Stimulated activated CD4-positive, alpha-beta T cell treated with anti-CD3 and anti-CD28 coated beads, Interleukin-12 subunit alpha, Interleukin-12 subunit beta, amount 100 ng/mL, for 48 hours (primary cell): ENCODE measurements at places on chromosomes 3 and 15.
A peak's percentile ranks its signal among the peaks of the same experiment; 100 is the strongest.

DNA sequence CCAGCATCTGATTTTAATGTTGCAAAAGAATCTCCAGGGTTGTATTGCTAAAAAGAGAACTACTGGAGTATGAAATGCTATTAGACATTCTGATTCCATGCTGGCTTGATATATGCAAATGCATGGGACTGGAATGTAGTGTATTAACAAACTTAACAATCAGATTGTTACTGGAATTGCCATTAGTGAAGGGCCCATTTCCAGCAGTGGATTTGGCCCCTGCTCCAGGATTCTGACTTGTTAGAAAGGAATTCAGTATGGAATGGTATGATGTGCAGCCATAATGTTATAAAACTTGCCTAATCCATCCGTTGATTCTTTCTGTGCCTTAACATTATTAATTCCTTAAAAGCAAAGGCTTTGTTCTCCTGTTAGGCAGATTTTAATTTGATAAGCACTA lies 7.9 kb downstream of the ARRDC4 start:
- no peak for DNase-seq

- no peak for DNase-seq
Observed at GRCh38 chr3:195698647-195699387, 22.0 kb upstream of the MUC20 start.

- DNase-seq, result no peak
Observed at GRCh38 chr3:155179437-155179827, 99.3 kb downstream of the MME start.

- DNase-seq, result no peak
Observed at GRCh38 chr3:171971919-171972514, 67.4 kb upstream of the FNDC3B start.

DNA sequence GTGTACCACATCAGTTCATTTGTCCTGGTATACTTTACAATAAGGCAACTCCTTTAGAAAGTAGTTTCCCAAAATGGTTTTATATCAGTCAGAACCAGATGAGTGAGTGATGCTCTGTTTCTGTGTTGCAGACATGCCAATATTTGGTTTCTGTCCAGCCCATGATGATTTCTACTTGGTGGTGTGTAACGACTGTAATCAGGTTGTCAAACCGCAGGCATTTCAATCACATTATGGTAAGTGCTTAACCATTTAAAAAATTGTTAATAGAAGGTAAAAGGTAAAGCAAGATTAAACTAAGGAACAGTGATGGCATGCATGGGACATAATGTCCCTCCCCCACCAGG lies 40.0 kb upstream of the SCAANT1 start:
- DNase-seq, result no peak

DNA sequence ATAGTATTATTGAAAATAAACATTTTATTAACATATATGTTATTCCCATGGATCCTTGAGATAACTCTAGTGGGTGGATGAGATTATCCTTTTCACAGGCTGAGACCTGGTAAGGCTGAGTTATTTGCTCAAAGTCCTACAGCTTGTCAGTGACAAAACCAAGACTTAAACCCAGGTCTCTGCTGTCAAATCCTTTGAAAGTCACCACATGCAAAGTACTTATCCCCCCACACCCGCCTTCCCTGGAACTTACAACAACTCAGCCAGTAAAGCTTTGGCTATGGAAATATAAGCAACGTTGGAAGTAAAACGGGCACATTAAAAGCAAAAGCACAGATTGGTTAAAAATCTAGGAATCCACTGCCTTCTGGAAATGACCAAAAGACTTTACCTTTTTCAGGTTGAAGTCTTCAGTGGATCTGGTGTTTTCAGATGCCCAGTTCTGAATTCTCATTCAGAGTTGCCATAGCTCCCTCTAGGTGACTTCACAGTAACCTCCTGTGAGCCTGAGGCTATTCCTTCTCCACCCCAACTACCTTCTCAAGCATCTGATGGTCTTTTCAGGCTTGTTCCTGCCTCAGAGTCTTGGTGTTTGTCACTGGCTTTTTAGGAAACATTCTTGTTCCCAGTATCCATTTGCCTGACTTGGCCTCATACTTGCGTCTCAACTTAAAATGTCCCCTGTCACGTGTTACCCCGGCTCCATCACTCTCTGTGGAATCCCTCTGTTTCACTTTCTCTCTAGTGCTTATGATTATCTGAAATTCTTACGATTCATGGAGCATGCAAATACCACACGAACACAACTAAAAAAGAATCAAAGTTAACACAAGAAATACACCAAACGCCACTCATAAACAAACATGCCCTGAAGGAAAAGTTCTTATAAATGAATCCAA lies 131.2 kb downstream of the MAGI1 start:
- DNase-seq, result no peak

- no peak for DNase-seq
Observed at GRCh38 chr15:94360251-94360685, 128.9 kb downstream of the MCTP2 start.

DNA sequence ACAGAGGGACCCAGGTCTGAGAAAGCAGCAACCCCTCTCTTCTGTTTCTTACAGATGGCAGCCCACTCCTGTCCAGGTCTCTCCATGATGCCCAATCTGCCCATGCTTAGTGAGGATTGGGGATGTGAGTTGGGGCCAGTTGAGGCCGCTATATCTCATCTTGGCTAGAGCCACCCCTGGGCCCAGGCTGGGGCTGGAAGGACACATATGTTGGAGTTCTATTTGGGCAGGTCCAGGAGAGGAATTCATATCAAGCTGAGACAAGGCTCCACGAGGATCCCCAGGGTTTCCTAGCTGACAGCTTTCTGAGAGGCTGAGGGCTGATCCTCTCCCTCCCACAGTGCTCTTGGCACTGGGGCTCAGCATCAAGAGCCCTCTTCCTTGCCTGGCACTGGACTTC lies 11.4 kb downstream of the TGM5 start:
- no peak for DNase-seq

- DNase-seq, result no peak
Observed at GRCh38 chr3:114127517-114127916, 51.3 kb downstream of the DRD3 start.

- DNase-seq, result no peak
Observed at GRCh38 chr3:172938788-172939187, 188.3 kb downstream of the ECT2 start.

GRCh38 chr3:157107037-157107436 lies 52.9 kb downstream of the CCNL1 start:
- no peak for DNase-seq

- DNase-seq, result no peak
Observed at GRCh38 chr3:123026565-123027291, 835 bp downstream of the SEMA5B start.

- DNase-seq, result no peak
Observed at GRCh38 chr3:184448321-184449160, 68.7 kb downstream of the CHRD start.

DNA sequence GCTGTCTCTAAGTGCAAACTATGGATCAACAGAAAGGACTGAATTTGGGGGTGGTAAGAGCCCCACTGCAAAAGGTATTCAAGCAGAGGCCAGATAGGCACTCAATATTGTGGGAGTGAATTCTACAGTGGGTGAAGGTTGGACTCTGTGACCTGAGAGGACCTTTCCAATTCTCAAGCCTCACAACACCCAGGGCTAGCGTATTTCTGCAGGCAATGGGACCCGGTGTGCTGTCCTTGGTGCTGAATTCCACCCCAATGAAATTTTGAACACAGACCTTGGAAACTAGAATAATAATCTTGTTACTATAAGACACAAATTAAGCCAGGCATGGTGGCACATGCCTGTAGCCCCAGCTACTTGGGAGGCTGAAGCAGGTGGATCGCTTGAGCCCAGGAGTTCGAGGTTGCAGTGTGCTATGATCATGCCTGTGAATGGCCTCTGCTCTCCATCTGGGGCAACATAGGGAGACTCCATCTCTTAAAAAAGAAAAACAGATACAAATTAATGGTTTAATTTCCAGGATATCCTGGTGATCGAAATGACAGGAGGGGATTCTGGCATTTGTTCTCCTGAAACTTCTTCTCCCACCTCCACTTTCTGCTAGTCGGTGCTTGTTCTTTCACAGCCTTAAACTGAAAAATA lies 135.4 kb downstream of the RAB11A start:
- DNase-seq, result peak; percentile 11

GRCh38 chr3:129586746-129587430 lies 19.6 kb downstream of the PLXND1 start:
- no peak for DNase-seq

GRCh38 chr3:194395212-194395611 lies 3.9 kb downstream of the GP5 start:
- no peak for DNase-seq

- DNase-seq, result no peak
Observed at GRCh38 chr3:100630664-100631063, 21.3 kb downstream of the ADGRG7 start.

GRCh38 chr3:182636646-182637045 lies 156.7 kb upstream of the ATP11B start:
- no peak for DNase-seq

- no peak for DNase-seq
Observed at GRCh38 chr3:45464336-45465170, 76.2 kb downstream of the LARS2 start.

DNA sequence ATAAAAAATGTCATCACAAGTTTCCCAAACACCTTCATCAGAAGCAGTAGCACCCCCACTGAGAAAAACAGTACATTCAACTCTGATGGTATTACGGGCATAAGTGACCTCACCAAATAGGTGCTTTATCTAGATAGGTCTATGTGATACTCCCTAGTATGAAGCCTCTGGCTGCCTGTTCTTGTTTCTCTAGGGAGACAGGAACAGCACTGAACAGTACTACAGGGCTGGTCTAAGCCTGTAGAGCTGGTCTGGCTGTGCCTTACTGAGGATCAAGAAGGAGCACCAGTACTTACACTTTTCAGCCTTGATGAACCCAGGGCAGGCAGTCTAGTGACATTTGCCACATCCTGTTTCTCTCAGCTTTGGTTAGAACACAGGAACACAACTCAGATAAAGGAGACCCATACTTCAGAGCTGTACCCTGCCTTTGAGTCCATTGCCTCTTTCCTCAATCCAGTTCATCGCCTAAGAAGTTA lies 35.9 kb downstream of the OXNAD1 start:
- DNase-seq, result no peak

GRCh38 chr3:13708301-13708700 lies 159.4 kb downstream of the FBLN2 start:
- DNase-seq, result no peak

- DNase-seq, result no peak
Observed at GRCh38 chr3:76132154-76132470, 346.8 kb upstream of the ZNF717 start.

GRCh38 chr3:58664611-58665010 lies 2.0 kb downstream of the FAM3D start:
- DNase-seq, result no peak

GRCh38 chr3:187777331-187777941 lies 32.2 kb upstream of the BCL6 start:
- DNase-seq, result no peak

DNA sequence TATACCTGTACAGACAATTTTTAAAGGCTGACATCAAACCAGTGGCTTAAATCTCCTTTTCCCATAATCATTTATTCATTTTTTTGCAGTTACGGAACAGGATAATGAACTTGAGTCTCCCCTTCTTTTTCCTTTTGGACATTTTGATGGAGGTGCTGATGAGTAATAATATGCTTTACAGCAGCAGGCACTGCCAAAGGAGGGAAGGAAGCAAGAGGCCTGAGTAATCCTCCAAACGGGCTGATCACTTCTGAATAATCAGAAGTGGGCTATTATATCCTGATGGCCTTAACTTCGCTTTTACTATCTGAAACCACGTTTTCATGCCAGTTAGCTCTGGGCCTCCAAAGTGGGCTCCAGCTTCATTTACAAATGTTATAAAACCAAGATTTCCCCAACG lies 527.2 kb downstream of the FOXP1 start:
- DNase-seq, result no peak

- no peak for DNase-seq
Observed at GRCh38 chr3:132159145-132159544, 124.3 kb upstream of the CPNE4 start.

DNA sequence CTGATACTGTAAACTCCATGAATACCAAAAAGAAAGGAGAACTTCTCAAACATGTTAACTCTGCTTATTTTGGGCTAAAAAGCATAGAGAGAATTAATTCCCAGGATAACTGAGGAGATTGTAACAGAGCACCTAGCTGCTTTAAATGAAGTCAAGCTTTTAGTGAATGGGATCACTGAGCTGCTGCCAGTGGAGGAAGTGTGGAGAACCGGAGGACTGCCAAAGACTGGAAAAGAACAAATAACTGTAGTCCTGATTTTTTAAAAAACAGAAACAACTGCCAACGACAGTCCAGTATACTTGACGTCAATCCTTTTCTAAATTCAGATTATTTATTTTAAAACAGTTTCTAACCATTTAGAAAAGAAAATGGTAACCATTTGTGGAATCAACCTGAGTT lies 3.3 kb downstream of the C3orf70 start:
- DNase-seq, result no peak

DNA sequence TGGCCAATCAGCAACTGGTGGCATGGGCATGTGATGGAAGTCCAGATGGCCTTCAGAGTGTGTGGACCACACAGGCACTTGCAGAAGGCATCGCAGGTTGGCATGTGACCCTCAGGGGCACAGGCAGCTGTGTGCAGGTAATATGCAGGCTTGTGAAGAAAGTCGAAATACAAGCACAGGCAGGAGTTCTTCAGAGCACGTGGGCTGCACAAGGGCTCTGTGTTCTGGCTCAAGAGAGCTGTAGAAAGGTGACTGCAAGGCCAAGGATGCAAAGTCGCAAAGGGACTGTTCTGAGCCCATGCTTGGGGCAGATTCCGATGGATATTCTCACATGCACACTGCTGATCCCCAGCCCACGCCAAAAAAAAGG lies 8.3 kb downstream of the LRRC2 start:
- DNase-seq, result no peak

GRCh38 chr15:85443046-85443445 lies 62.6 kb downstream of the AKAP13 start:
- no peak for DNase-seq

- no peak for DNase-seq
Observed at GRCh38 chr3:44966795-44967278, 9.1 kb downstream of the ZDHHC3 start.

GRCh38 chr15:91508633-91509032 lies 344.9 kb upstream of the SLCO3A1 start:
- no peak for DNase-seq

DNA sequence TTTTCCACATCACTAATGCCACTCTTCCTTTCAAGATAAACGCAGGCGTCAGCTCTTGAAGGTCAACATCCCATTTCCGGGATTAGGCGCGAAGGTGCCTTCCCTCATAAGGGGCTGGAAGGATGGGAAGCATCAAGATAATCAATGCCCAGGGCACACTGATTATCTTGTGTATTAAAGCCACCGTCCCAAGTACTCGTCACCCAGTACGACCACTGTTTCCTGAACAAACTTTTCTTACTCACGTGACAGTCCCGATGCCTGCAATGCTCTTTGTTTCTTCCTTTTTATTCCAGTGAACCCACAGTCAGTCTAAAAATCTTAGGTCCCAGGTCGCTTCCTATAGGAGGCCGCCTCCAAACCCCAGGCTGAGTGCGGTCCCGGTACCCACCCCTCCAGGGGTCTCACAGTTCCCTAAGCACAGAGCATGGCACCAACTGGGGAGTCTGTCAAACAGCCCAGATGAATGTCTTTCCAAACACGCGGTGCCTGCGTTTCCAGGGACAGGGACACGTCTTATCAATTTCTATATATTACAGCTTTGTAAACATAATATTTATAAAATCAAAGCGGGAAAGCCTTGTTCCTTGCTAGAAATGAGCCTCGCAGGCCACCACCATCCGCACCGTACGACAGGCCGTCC lies 589 bp downstream of the ANAPC13 start:
- peak; percentile 85 for DNase-seq
